WTC11 (cell line): ENCODE measurements at places on chromosomes 1 and 21. TPM values are rescaled to one million over a fixed set of nuclear protein-coding genes. Genes with fewer than 3 reads are reported as not detected.
A peak's percentile ranks its signal among the peaks of the same experiment; 100 is the strongest.

DNA sequence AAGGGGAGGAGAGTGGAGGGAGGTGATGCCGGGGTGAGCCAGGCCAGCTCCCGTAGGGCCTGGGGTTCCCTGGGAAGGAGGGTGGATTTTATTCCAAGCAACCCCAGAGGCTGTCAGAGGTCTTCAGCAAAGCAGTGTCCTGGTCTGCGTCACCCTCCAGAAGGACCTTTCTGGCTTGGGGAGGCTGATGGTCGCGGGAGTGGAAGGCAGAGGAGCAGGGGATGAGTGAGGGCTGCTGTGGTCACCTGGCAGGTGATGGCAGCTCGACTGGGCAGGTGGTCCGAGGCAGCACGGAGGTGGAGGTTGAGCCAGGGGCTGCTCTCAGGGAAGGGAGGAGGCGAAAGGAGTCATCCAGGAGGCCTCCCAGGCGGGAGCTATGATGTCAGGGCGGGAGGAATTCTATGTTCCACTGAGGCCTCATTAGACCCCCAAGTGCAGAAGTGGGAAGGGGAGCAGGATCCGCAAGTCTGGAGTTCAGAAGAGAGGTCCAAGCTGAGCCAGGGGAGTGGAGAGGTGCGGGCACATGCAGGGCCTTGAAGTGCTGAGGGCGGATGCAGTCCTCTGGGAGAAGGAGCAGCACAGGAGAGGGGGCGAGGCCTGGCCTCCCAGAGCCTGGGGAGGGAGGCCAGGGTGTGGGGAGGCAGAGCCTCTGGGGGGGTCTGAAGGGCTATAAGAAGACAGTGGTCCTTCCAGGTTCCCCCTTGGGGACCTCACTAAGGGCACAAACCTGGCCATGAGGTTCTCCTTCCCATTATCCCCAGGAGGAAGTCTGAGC, 33.3 kb downstream of the BMP8A start:
- peaks cover 3% of the 10 kb centered on the region; the same call in 1 of the 2 replicates for H3K27me3 ChIP-seq
- no peak for DNase-seq
- H3K4me1 ChIP-seq = no peaks in the 10 kb centered on the region
- no peak overlapping the region for H3K4me3 ChIP-seq
- no peaks in the 10 kb centered on the region for H3K36me3 ChIP-seq
- no peak overlapping the region for H3K27ac ChIP-seq

- H3K27me3 ChIP-seq = no peaks in the 10 kb centered on the region
- H3K36me3 ChIP-seq = no peaks in the 10 kb centered on the region
- peaks cover 19% of the 10 kb centered on the region for H3K4me1 ChIP-seq
- H3K4me3 ChIP-seq = no peak overlapping the region
- no peak overlapping the region for H3K27ac ChIP-seq
- no peak for DNase-seq
These were observed 92.0 kb upstream of the RALGPS2 start for GRCh38 chr1:178633056-178633455.

DNA sequence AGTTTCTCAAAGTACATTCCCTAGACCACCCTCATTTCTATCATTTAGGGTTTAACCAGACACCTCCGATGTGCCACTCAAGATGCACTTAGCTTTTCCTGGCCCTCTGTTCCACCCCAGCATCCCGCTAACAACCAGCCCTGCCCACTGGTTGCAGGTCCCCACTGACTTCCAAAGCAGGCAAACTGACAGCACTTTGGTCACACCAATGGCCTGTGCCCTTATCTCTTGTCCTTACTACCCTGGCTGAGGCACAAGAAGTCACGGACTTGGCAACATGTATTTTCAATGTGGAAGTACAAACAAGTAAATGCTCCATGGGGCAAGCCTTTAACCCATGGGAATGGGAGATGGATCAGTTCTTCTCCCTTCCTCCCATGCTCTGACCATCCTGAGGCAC, 357.1 kb downstream of the OMA1 start:
- H3K27ac ChIP-seq = no peak overlapping the region
- 0 out of 2 replicates have a peak, but pooled peaks cover 4% of the 10 kb centered on the region for H3K4me1 ChIP-seq
- DNase-seq = no peak
- H3K36me3 ChIP-seq = no peaks in the 10 kb centered on the region
- no peak overlapping the region for H3K4me3 ChIP-seq

DNA sequence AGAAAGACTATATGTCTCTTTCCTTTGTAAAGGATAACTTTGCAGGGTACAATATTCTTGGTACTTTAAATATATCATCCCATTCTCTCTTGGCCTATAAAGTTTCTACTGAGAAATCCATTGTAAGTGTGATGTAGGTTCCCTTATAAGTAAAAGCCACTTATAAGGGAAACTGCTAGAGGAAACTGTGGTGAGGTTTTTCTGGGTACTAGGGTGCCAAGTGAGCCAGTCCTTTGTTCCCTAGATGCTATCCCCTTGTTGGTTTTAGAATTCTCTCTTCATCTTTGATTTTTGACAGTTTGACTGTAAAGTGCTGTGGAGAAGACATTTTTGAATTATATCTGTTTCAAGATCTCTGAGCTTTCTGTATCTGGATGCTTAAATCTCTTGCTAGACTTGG, 108.9 kb upstream of the NEK7 start:
- DNase-seq = no peak
- H3K4me1 ChIP-seq = no peaks in the 10 kb centered on the region
- H3K27me3 ChIP-seq = no peaks in the 10 kb centered on the region
- no peak overlapping the region for H3K27ac ChIP-seq
- no peak overlapping the region for H3K4me3 ChIP-seq

GRCh38 chr1:29258976-29259801, 22.9 kb downstream of the PTPRU start:
- peaks cover 49% of the 10 kb centered on the region for H3K4me1 ChIP-seq
- no peak overlapping the region for H3K27ac ChIP-seq
- DNase-seq = peak; percentile 46
- H3K36me3 ChIP-seq = peaks cover 6% of the 10 kb centered on the region; the same call in 1 of the 2 replicates
- peak overlapping the region; percentile 86 for H3K4me3 ChIP-seq
- H3K27me3 ChIP-seq = peaks cover 37% of the 10 kb centered on the region

GRCh38 chr1:37181425-37181824, 147.1 kb upstream of the GRIK3 start:
- H3K4me1 ChIP-seq = peaks cover 12% of the 10 kb centered on the region
- no peak overlapping the region for H3K27ac ChIP-seq
- peaks cover 2% of the 10 kb centered on the region; the same call in 1 of the 2 replicates for H3K36me3 ChIP-seq
- H3K4me3 ChIP-seq = no peak overlapping the region

- H3K27me3 ChIP-seq = no peaks in the 10 kb centered on the region
- DNase-seq = no peak
- H3K4me1 ChIP-seq = no peaks in the 10 kb centered on the region
- H3K27ac ChIP-seq = no peak overlapping the region
These were observed 73.6 kb upstream of the SLC25A33 start for GRCh38 chr1:9465640-9466039.

DNA sequence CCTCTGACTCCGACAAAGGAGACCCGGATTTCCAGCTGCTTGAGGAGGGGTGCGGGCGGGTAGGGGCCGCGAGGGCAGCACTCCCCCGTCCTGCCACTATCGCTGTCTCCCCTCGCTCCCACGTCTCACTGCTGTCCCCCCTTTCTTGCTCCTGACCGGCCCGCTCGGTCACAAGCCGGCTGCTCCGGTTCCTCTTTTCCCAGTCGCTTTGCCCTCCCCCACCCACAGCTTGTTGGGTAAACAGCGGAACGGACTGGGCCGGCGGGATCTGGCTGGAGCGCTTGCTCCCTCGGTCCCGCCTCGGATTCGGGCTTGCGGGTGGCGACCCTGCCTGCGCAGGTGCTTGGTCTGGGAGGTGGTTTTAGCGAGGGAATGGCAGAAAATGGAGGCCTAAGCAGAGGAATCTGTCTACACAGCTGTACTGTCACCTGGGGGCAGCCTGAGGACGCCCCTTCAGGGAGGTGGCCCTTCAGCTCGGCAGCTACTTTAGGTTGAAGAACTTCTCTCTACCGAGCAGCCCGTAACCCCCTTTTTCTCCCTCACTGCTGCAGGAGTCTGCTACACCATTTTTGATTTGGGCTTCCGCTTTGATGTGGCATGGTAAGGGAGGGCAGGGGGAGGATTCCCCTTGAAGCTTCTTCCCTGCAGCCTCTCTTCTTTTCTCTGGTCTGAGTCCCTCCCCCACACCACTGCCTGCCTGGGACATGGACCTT, 645 bp downstream of the ATP6V0B start:
- H3K27ac ChIP-seq = peak overlapping the region; percentile 41; the same call in 1 of the 2 replicates
- H3K27me3 ChIP-seq = no peaks in the 10 kb centered on the region
- peak; percentile 58 for DNase-seq
- peaks cover 36% of the 10 kb centered on the region for H3K36me3 ChIP-seq
- peak overlapping the region; percentile 89 for H3K4me3 ChIP-seq

- H3K4me1 ChIP-seq = peaks cover 22% of the 10 kb centered on the region
- H3K27me3 ChIP-seq = no peaks in the 10 kb centered on the region; the same call in 1 of the 2 replicates
- H3K36me3 ChIP-seq = no peaks in the 10 kb centered on the region
- H3K4me3 ChIP-seq = peak overlapping the region; percentile 95
- peak overlapping the region; percentile 97 for H3K27ac ChIP-seq
These were observed 1.3 kb upstream of the PATJ start for GRCh38 chr1:61740751-61741700.

DNA sequence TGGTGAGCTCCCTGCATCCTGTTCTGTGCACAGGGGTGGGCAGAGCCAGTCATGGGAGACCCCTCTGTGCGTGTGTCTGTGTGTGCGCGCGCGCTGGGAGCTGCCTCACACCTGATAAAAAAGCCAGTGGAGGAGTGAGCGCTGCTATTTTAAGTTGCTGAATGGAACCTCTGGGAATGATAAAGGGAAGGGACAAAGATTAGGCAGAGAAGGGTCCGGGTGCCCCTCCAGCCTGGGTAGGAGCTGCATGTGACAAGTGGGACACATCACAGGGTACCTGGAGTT, 847 bp downstream of the ADORA1 start:
- no peak overlapping the region for H3K27ac ChIP-seq
- peak overlapping the region; percentile 67 for H3K4me3 ChIP-seq
- no peak for DNase-seq

DNA sequence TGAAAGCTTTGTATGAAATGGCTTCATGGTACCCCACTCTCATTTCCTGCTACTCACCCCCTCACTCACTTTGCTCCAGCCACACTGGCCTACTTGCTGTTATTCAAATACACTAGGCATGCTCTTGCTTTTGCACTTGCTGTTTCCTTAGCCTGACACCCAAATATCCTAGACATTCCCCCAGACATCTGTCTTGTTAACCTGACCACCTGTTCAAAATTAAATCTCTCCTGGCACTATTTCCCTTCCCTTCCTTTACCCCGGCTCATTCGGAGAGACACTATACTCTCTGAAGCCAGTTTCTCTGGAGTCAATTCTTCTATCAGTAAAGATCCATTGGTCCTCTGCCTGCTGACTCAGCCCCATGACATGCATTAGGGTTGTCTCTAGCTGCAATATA, 306.0 kb upstream of the SGIP1 start:
- H3K27ac ChIP-seq = no peak overlapping the region
- peaks cover 18% of the 10 kb centered on the region for H3K4me1 ChIP-seq

DNA sequence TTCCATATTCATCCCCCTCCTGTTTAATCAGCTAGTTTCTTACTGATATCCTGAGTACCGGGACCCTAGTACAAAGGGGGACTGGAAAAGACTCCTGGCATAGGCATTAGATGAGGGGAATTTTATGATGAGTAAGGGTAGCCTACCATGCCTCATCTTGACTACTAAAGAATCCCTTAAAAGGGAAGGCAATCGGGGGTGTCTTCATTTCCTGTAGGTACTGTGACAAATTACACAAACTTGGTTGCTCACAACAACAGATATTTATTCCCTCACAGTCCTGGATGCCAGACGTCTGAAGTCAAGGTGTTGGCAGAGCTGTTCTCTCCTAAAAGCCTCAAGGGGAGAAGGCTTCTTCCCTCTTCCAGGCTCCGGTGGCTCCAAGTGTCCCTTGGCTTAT, 28.9 kb upstream of the RUNX1 start:
- peaks cover 5% of the 10 kb centered on the region; the same call in 1 of the 2 replicates for H3K36me3 ChIP-seq
- no peak overlapping the region for H3K27ac ChIP-seq
- no peak overlapping the region for H3K4me3 ChIP-seq

DNA sequence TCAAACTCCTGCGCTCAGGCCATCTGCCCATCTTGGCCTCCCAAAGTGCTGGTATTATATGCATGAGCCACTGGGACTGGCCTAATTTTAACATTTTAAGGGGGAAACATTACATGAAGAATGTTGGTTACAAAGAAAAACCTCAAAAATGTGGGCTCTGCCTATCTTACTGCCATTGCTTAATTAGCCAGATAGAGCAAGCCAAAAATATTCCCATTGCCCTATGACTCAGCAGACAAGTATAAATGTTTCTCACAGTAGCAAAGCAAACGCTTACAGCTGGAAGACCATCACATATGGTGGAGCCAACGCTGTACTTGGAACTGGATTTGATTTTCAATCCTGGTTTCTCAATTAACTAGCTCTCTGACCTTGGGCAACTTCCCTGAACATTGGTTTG, 502.0 kb downstream of the SMYD3 start:
- no peak for DNase-seq
- H3K4me1 ChIP-seq = peaks cover 14% of the 10 kb centered on the region
- H3K27ac ChIP-seq = no peak overlapping the region
- no peaks in the 10 kb centered on the region for H3K27me3 ChIP-seq
- no peaks in the 10 kb centered on the region for H3K36me3 ChIP-seq

DNA sequence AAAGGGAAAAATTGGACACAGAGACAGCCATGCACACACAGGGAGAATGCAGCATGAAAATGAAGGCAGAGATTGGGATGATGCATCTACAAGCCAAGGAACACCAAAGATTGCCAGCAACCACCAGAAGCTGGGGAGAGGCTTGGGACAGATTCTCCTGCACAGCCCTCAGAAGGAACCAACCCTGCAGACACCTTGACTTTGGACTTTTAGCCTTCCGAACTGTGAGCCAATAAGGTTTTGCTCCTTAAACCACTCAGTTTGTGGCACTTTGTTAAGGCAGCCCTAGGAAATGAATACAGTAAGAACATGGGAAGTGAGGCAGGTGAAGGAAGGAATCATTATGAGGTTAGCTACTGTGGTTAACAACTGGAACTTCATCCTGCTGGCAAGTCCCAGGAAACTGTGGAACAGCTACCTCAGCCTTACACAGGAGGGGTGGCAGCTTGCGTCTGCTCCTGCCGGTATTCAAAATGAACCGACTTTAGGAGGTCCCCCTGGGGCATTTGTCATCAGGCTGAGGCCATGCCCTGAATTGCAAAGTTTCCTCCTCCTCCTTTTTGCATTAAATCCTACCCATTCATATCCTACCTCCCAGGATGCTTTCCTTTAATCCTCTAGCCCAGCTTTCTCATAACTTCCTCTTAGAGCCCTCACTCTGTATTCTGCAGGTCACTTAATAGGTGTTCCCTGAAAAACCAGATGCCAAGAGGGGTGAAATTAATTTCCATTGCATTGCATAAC, 15.4 kb downstream of the CD247 start:
- H3K4me3 ChIP-seq = no peak overlapping the region
- DNase-seq = no peak
- H3K27ac ChIP-seq = no peak overlapping the region
- no peaks in the 10 kb centered on the region for H3K36me3 ChIP-seq

The SLC44A3 gene
- 4.7 to 7.2 TPM (median 6.9 TPM) in 3 replicates for total RNA-seq

The HPCA gene
- total RNA-seq = 1.5 to 2.2 TPM (median 1.9 TPM) in 3 replicates

The CHRM3 gene
- 6.9 to 8.4 TPM (median 8.3 TPM) in 3 replicates for total RNA-seq

The DIRAS3 gene
- total RNA-seq = 0.14 to 0.22 TPM (median 0.16 TPM) in 3 replicates

The TFF2 gene
- 0.33 TPM in 1 of 3 replicates, not detected in the others for total RNA-seq
